ENCODE measurements at places on chromosomes 6 and 20.

DNA sequence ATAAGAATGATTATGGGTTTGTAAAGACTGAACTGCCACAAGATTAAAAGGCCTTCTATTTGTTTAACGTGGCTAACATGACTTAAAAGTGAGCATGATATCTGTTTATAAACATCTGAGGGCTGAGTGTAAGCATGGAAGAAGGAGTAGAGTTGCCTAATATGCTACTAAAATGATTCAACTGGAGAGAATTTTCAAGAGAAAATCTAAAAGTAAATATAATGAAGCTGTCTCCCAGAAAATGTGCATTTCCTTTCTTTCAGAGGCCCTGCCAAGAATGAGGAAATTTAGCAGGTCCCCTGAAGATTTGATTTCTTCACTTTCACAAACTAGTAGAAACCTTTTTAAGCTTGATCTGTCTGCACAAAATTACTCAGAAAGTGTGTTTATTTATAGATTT, 4.2 kb upstream of the EYA4 start:
- DNase-seq, result no peak

GRCh38 chr6:128979071-128979470, 96.1 kb downstream of the LAMA2 start:
- DNase-seq, result no peak

- DNase-seq, result no peak
Observed at GRCh38 chr6:14472986-14473337, 355.4 kb downstream of the CD83 start.

- DNase-seq, result no peak
Observed at GRCh38 chr20:60512443-60512842, 554.2 kb downstream of the CDH26 start.

GRCh38 chr20:5833309-5833941, 83.2 kb downstream of the SHLD1 start:
- no peak for DNase-seq

- no peak for DNase-seq
Observed at GRCh38 chr6:37451441-37452193, 18.6 kb downstream of the CMTR1 start.

GRCh38 chr6:69105288-69105687, 470.2 kb downstream of the ADGRB3 start:
- no peak for DNase-seq

DNA sequence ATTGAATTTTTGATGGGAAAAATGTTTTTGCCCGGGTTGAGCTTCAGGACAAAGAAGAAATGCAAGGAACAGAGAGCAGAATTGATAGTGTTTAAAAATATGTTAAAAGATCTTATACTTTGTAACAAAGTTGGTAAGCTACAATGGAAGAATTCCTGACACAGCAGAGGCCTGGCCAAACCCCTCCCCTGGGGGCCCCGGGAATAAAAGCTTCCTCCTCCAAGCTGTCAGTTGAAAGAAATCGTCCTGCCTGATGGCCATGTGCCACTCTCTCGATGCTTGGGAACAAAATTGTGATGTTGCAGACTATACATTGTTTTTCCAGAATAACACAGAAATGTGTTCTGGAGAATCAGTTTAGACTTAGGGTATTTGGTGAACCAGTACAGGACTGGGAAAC, 14.2 kb upstream of the TOX2 start:
- no peak for DNase-seq

- DNase-seq, result no peak
Observed at GRCh38 chr20:40650707-40651106, 38.3 kb downstream of the MAFB start.

DNA sequence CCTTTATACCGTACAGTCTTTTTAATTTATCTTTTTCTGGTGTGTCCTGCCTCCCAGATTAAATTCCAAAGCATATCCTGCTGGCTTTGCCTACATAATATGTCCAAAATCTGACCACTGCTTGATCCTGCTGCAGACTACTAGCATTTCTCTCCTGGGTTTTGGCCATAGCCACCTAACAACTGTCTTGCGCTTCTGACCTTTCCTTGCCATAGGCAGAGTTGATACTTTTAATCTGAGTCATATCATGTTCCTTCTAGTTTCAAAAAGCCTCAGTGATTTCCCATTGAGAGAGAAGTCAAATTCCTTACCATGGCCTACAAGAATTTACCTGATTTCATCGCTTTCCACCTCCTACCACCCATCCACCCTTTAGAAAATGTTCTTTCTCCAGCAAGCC, 104.8 kb downstream of the BCKDHB start:
- no peak for DNase-seq

All from stimulated activated CD4-positive, alpha-beta T cell treated with anti-CD3 and anti-CD28 coated beads, Interleukin-4, amount 100 ng/mL, for 1 hour (primary cell).